ENCODE measurements at places on chromosomes 1 and 21.
A peak's percentile ranks its signal among the peaks of the same experiment; 100 is the strongest.

- peak; percentile 20 for DNase-seq
Measured at GRCh38 chr1:218633238-218633988, 288.3 kb downstream of the TGFB2 start.

GRCh38 chr1:182217967-182218366 is 156.5 kb upstream of the ZNF648 start:
- DNase-seq, result no peak

GRCh38 chr1:233972951-233973635 is 68.6 kb downstream of the SLC35F3 start:
- no peak for DNase-seq

DNA sequence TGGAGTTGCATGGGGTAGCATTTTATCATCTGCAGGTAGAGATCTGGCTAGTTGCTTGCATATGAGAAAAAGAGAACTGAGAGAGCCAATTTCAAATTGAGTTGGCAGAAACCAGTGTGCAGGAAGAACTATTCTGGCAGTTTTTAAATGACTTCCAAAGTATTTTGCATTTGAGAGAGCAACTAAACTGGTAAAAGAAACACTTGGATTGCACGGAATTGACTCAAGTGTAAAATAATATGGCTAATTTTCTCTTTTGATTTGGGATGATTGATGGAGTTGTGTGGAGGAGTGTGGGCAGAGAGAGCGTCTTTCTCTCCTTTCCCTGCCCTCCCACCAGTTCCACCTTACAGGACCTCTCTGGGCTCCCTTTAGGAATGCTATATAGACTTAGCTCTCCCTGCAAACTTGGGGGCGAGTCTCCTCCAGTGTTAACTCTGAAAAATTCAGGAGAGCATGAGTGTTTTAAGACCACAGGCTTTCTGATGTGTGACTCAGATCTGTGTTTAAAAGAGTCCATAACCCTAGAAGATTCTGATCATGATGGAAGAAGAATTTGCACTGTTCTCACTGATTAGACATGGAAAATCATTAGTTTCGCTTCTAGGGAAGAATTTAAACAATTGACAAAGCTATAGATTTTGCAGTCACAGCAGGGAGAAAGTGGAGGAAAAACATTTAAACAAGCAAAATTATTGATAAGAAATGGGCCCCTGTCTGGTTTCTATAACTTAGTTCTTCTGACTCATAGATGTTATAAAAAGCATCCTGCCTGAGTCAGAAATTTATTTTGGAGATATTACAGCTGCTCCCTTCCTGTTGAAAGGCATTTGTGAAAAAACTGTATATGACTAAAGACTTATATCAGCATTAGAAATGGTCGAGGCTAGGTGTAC is 24.9 kb upstream of the CTBS start:
- DNase-seq, result no peak

- DNase-seq, result no peak
Measured at GRCh38 chr1:13616234-13616633, 32.6 kb downstream of the PDPN start.

DNA sequence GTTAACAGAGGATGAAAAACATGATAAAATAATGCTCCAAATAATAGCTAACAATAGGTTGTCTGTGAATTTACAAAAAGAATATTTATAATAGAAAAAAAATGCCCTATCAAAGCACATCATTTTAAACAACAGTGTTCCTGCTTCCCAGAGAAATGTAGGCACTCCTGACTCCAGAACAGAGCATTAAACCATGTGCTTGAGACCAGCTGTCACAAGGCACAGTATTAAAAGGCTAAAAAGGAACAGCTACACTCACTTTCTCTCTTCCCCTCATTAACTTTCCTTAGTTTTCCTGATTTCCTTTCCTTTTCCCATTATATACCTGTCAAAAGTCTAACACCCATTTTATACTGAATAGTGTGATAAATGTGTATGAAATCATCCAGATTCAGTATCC is 10.9 kb downstream of the VAV3 start:
- no peak for DNase-seq

DNA sequence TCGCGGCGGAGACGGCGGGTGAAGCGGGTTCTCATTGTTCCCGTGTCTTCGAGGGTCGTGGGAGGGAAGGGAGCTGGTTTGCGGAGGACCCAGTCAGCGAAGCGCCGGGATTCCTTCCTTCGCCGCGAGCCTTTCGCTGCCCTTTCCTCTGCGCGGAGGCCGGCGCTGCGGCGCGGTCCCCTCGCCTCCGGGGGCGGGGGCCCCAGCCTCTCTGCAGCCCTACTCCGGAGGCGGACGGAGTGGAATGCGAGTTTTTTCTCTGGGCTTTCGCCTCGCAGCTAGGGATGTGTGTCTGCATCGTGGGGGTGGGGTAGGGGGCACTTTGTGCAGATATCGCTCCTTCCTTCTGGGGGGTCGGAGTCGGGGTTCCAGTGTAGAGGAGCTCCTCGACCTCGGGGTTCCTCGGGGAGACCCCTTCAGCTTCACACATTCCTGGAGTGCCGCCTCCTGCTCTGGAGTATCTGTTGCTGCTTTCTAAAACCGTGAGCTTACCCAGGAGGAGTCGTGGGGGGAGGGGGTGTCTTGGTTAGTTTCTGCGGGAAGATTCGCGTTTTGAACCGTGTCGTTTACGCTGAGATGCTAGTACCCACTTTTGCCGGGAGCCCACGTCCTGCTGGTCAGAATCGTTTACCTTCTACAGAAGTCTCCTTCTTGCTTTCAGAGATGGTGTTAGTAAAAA is 595 bp downstream of the RNF2 start:
- DNase-seq, result no peak

DNA sequence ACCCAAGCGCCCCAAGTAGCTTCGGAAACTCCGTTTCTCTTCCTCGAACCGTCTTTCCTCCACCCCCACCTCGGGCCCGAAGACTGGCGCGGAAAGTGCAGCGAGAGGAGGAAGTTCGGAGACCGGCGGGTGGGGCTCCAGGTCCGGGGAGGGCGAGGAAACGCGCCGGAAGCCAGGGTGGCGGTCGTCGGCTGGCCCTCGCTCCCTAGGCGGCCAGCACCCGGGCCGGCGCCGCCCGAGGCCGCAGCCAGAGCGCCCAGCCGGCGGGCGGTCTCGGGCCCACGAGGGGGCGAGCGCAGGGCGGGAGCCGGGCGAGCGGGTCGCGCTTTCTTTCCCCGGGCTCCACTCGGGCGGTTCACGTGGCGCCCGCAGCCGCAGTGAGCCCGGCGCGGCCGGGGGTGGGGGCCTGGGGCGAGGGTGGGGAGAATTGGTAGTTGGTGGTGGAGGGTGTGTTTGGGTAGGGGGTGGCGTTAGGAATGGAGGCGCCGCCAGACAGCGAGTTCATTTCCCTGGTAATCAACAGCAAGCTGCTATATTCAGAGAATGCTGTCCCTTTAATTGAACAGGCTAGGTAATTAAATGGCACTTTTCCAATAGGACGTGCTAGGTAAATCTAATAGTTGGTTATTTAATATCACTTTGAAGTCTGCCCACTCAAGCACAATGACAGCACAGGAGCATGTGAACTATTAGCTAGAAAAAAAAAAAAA is 6.7 kb downstream of the LMO4 start:
- no peak for DNase-seq

- DNase-seq, result no peak
Measured at GRCh38 chr1:44511769-44512168, 106.7 kb downstream of the RNF220 start.

- DNase-seq, result no peak
Measured at GRCh38 chr1:154349121-154349520, 23.8 kb downstream of the ATP8B2 start.

GRCh38 chr1:10829965-10830515 is 33.6 kb upstream of the CASZ1 start:
- no peak for DNase-seq

- DNase-seq, result no peak
Measured at GRCh38 chr1:243269461-243269801, 13.6 kb downstream of the SDCCAG8 start.

GRCh38 chr1:230682882-230683610 is 30.9 kb downstream of the AGT start:
- DNase-seq, result no peak

- no peak for DNase-seq
Measured at GRCh38 chr1:68442006-68442405, 7.7 kb downstream of the RPE65 start.

- DNase-seq, result no peak
Measured at GRCh38 chr1:55623311-55623710, 408.1 kb upstream of the USP24 start.

DNA sequence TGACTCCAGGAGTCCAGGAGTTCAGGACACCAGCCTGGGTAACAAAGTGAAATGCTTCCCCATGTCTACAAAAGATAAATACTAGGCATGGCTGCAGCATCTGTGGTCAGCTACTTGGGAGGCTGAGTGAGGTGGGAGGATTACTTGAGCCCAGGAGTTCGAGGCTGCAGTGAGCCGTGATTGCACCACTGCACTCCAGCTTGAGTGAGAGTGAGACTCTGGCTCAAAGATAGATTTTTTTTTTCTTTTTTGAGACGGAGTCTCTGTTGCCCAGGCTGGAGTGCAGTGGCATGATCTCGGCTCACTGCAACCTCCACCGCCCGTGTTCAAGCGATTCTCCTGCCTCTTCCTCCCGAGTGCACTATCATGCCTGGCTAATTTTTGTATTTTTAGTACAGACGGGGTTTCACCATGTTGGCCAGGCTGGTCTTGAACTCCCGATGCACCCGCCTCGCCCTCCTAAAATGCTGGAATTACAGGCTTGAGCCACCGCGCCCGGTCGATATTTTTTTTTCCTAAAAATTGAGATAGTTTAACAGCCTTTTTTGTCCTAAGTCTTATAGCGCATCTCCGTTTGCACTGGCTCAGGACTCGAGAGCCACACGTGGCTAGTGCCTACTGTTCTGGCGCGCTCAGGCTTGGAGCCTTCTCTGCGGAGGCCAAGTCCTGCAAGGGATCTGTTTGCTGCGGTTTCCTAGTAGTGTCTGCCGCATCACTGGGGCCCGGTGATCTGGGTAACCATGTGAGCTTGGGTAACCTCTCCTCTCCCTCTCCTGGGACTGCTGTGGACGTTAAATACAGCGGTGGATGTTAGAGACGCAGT is 1.0 kb upstream of the MFN2 start:
- DNase-seq, result no peak

- no peak for DNase-seq
Measured at GRCh38 chr1:31095985-31096384, 30.5 kb upstream of the PUM1 start.

GRCh38 chr1:53266038-53266437 is 27.7 kb upstream of the MAGOH start:
- no peak for DNase-seq

- DNase-seq, result no peak
Measured at GRCh38 chr1:26689504-26689903, 6.3 kb upstream of the ARID1A start.

DNA sequence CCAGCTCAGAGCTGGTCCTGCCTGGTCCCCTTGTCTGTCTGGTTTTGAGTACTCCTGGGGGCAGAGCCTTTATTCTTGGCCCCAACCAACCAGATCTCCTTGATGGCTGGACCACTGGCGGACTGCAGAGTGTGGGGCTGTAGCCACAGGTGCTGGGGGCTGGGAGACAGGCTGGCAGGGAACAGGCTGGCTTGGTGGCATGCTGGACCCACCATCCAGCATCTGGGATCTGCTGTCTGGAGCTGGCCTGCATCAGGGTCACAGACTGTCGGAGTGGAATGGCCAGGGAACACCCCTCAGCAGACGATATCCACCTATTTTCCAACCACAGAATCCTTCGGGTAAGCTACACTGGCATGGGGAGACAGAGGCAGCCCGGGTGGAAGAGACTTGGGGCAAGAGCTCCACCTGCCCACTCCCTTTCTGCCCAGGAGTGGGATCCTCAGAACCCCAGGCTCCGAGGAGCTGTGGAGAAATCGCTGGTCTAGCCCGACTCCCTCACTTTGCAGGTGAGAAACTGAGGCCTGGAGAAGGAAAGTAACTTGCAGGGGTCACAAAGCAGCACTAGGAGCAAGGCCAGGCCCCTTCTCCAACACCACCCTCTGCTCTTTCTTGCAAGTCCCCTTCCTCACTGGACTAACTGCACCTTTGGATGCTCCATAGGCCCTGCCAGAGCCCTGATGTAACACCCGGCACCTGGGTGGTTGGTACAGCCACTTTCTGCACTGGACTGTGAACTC is 40.6 kb downstream of the TNNT2 start:
- DNase-seq, result no peak

DNA sequence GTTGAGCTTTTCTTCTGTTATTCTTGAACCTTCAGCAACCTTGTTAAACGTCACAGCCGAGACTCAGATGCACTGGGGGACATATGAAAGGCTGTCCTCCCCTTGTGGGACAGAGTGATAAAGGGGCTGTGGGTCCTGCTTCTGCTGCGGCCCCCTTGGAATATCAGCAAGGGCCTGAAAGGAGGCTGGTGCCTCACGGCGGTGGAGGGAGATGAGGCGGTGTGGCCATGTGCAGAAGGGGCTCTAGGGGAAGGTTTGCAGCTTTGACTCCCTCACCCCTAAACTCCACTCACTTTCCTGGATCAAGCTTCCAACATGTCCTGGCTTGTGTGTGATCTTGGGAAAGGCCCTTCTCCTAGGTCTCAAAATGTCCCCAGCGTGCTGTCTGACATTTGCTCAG is 270.7 kb upstream of the CSF3R start:
- DNase-seq, result no peak

GRCh38 chr1:32783851-32784250 is 33.3 kb downstream of the YARS1 start:
- DNase-seq, result no peak

GRCh38 chr1:42125552-42125951 is 27.7 kb upstream of the GUCA2B start:
- no peak for DNase-seq

- DNase-seq, result no peak
Measured at GRCh38 chr1:27686223-27686990, 14.4 kb upstream of the IFI6 start.

DNA sequence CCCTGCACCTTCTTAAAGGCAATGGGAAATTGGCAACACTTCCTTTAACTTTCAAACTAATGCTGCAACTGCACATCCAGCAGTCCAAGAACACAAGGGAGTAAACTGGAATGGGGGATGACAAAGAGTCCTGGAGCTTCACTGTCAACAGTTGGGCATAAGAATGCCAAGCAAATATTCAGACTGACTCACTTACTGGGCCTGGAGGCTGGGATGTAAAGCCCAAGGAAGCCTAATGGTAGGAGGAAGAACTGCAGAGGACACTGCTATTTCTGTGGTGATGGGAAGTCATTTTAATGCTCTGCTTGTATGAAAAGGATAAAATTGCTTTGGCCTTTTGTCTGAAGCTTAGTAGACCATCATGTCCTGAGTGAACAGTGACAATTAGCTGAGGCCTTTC is 15.7 kb upstream of the DMRTA2 start:
- DNase-seq, result no peak

DNA sequence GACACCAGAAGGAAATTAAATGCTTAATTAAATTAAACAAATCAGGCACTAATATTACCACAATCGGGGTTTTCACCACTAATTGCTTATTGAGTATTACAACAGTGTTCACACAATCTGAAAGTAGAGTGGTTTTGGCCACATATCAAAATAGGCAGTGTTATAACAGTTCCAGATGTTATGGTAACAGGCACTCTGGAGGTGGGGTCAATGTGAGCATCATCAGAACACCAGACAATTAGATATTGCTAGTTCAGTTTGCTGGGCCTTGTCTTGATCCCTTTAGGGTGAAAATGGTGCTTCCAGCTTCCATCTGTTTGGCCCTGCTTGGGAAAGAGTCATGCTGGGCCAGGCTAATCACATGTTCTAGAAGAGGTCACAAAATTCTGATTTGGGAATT is 14.5 kb upstream of the DDAH1 start:
- DNase-seq, result no peak
